ENCODE measurements at places on chromosomes 7 and 10. TPM values are rescaled to one million over a fixed set of nuclear protein-coding genes. Genes with fewer than 3 reads are reported as not detected.

The MYL7 gene
- not detected for total RNA-seq

DNA sequence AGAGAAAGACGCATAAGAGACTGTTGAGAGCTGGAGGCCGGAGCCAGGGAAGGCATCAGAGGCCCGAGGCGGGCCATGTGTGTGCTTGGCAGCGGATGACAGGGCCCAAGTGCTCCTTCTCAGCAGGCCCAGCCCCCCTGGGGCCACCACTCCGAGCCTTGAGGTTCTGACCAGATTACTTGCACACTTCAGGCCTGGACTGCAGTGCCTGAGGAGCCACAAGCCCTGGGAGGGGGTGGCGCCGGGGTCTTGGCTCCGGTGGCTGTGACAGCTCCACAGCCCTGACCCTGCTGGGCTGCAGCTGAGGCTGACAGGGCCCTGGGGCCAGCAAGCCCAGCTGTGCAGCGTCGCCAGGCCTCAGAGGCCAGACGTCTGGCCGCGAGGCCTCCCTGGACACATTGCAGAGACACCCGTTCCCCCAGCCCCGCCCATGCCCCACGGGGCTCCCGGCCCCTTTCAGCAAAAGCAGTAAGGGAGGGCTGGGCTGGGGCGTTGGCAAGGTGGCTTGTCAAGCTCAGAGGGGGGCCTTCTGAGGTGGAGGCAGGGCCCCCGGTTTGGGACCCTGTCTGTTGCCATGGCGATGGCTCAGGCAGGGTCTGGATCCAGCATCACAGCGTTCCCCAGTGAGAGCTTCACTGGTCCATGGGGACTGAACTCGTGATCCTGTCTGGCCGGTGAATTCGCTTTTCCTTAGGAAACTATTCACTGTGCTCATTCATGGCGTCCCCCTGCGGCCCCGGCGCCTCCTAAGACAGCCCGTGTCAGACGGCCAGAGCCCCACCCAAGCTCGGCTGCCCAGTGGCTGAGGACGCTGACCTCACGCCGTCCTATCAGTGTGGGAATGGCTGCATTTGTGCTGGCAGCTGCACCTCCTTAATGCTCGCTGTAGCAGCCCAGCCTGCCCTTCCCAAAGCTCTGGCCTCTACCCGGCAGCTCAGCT lies 5.7 kb downstream of the ELN start:
- DNase-seq = no peak

DNA sequence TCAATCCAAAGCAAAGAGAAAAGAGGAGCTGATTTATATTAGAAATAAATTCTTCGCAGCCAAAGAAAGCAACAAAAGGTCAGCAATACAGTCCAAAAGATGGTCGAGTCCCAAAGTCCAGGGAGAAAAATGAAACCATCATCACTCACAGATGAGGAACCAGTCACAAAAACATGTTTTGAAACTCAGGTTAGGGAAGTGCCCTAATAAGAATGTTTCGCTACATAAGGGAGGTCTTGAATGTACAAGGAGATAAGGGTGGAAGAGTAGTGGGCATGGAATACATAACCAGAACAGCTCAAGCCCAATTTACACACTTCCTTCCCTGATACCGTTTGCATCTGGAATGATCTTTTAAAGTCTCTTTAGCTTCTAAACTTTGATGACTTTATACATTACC lies 53.6 kb downstream of the VPS41 start:
- DNase-seq = no peak

The KIAA1217 gene
- total RNA-seq = 48.7 TPM

The ZNF365 gene
- 2.9 TPM for total RNA-seq

GRCh38 chr7:31494421-31494820 lies 19.5 kb upstream of the ITPRID1 start:
- DNase-seq = no peak

- DNase-seq = no peak
These were observed 97.7 kb downstream of the ALOX5 start for GRCh38 chr10:45471531-45472310.

All from MCF 10A (cell line).